ENCODE measurements at places on chromosomes 5 and 9. TPM values are rescaled to one million over a fixed set of nuclear protein-coding genes. Genes with fewer than 3 reads are reported as not detected.

- H3K36me3 ChIP-seq, result no peaks in the 10 kb centered on the region
- DNase-seq, result peak; percentile 86
- peaks cover 3% of the 10 kb centered on the region for H3K4me1 ChIP-seq
- no peaks in the 10 kb centered on the region for H3K27me3 ChIP-seq
Measured at GRCh38 chr5:96336351-96336985, 96.6 kb downstream of the PCSK1 start.

DNA sequence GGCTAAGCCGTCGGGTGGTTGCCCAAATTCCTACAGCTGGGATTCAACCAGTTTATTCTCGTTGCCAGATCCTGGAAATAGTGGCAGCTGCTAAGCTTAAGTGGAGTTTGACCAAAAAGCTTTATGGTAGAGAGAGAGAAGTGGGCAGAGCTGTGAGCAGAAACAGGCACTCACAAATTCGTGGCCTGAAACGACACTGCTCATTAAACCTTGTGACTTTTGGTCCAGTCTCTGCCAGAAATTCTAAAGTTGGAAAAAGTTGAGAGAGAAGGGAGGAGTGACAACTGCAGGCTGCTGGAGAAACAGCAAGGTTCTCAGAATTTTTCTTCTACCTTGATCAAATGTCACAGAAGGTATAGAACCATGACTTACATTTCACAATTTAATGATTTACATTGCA, 131.5 kb downstream of the MTX3 start:
- peaks cover 5% of the 10 kb centered on the region for H3K27me3 ChIP-seq
- no peak overlapping the region for H3K4me3 ChIP-seq
- no peak for DNase-seq
- H3K36me3 ChIP-seq, result no peaks in the 10 kb centered on the region

- H3K4me1 ChIP-seq, result no peaks in the 10 kb centered on the region
- no peaks in the 10 kb centered on the region for H3K36me3 ChIP-seq
- no peak overlapping the region for H3K4me3 ChIP-seq
- no peak overlapping the region for H3K27ac ChIP-seq
Measured at GRCh38 chr5:127580731-127581130, 63.3 kb downstream of the PRRC1 start.

GRCh38 chr9:75265525-75265972, 177.2 kb downstream of the OSTF1 start:
- no peak overlapping the region for H3K27ac ChIP-seq
- DNase-seq, result peak; percentile 57
- no peaks in the 10 kb centered on the region for H3K27me3 ChIP-seq
- H3K36me3 ChIP-seq, result no peaks in the 10 kb centered on the region

GRCh38 chr9:101139082-101139481, 110.6 kb downstream of the PLPPR1 start:
- no peaks in the 10 kb centered on the region for H3K4me1 ChIP-seq
- no peak overlapping the region for H3K4me3 ChIP-seq
- H3K36me3 ChIP-seq, result no peaks in the 10 kb centered on the region
- no peak overlapping the region for H3K27ac ChIP-seq

DNA sequence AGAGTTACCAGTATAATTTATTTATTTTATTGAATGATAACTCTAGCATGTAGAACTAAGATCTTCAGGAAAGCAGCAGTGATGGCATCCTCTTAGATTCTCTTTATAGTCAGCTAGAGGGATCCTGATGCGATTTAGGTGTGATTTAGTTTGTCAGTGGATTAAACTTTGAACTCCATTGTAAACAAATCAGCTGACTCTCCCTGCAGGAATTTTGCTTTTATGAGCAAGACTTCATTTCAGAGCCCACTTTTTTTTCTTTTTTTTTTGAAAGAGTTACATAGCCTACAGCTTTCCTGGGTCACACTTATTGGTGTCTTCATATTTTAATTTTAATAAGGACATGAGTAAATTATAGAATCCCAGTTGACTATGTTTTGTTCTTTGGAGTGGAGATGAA, 93.8 kb upstream of the SEMA6A start:
- H3K27me3 ChIP-seq, result no peaks in the 10 kb centered on the region
- DNase-seq, result no peak
- H3K4me1 ChIP-seq, result no peaks in the 10 kb centered on the region
- no peak overlapping the region for H3K27ac ChIP-seq
- H3K4me3 ChIP-seq, result no peak overlapping the region

Gene OR13D1
- not detected for total RNA-seq

GRCh38 chr5:138946241-138946623, 71.1 kb upstream of the LRRTM2 start:
- H3K4me1 ChIP-seq, result peaks cover 3% of the 10 kb centered on the region
- H3K36me3 ChIP-seq, result peaks cover 6% of the 10 kb centered on the region
- H3K4me3 ChIP-seq, result no peak overlapping the region
- no peaks in the 10 kb centered on the region for H3K27me3 ChIP-seq

DNA sequence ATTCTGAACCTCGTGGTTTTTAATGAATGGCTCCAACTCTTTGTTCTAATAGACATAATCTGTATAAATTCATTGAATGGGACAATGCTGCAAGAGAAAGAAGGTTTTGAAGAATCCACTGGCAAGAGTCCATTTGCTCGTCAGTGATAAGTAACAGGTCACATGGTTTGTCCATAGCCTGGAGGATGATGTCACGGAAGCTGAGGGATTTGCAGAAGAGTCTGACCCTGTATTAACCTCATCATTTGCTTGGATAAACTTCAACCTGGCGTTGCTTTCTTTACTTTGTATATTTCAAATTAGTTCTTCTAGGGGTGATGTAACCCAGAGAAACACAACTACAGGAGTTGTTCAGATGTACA, 197.4 kb downstream of the GAS1 start:
- no peaks in the 10 kb centered on the region for H3K4me1 ChIP-seq
- DNase-seq, result peak; percentile 89
- H3K36me3 ChIP-seq, result no peaks in the 10 kb centered on the region
- no peak overlapping the region for H3K27ac ChIP-seq
- H3K27me3 ChIP-seq, result no peaks in the 10 kb centered on the region

DNA sequence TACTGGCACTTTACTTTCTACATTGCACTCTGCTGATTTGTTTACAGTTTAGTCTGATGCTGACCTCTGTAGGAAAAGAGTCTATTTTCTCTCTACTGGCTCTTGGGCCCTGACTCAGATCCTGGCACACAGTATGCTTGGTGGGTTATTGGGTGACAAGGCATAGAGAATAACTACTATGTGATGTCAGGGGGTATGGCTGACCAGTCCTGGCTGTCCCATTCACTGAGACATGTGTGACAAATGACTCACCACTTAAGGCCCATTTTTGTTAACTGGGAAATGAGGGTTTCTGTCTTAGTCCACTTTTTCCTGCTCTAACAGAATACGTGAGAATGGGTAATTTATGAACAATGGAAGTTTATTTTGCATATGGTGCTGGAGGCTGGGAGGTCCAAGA, 66.4 kb downstream of the DAPK1 start:
- no peak overlapping the region for H3K27ac ChIP-seq
- H3K4me3 ChIP-seq, result no peak overlapping the region
- no peaks in the 10 kb centered on the region for H3K36me3 ChIP-seq
- DNase-seq, result no peak
- H3K4me1 ChIP-seq, result no peaks in the 10 kb centered on the region

GRCh38 chr9:4798281-4799032, 5.7 kb downstream of the RCL1 start:
- no peak overlapping the region for H3K4me3 ChIP-seq
- H3K36me3 ChIP-seq, result no peaks in the 10 kb centered on the region
- no peak for DNase-seq
- H3K27me3 ChIP-seq, result no peaks in the 10 kb centered on the region
- no peaks in the 10 kb centered on the region for H3K4me1 ChIP-seq
- H3K27ac ChIP-seq, result no peak overlapping the region

DNA sequence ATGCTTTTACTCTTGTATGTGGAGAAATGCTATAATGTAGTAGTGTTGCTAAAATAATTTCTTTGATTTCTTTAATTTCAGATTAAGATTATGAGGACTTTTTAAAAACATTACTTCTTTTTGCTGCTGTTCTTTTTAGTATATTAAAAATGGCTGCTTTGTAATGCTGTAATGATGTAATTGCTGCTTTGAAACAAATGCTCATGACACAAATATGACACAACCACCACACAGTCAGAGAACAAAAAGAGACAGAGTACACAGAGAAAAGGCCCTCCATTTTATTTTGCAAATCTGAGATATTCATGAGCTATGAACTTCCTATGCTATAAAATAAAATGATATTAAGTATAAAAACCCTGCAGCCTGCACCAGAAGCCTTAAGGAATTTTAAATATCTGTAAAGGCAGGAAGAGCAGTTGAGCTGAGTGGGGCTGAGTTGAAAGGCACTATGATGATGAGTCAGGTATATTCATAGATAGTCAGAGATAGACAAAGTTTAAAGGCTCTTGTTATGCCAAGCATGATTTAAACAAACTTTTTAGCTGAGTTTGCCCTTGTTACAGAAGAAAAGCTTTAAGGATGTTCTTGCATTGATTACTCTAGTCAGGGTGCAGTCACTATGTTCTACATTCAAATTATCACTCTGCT, 5.1 kb upstream of the POU5F2 start:
- no peak overlapping the region for H3K4me3 ChIP-seq
- no peaks in the 10 kb centered on the region for H3K27me3 ChIP-seq
- peak; percentile 61 for DNase-seq
- no peaks in the 10 kb centered on the region for H3K36me3 ChIP-seq

Gene ENDOG
- total RNA-seq, result 15.5 TPM

DNA sequence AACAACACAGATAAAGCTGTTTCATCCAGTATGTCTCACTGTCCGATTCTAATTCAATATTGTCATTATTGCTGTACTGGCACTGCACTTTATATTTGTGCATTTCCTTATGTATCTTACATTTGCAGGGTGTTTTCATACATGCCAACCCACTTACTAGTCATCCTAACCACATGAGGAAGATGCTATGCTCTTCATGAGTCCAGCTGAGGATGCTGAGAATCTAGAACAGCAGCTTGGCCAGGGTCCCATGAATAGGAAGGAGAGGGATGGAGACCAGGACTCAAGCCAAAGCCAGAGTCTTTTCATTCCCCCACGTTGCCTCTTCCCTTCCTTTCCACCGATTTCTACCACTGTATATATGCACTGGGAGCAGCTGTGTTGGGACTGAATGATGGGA, 292.8 kb upstream of the KLF4 start:
- no peaks in the 10 kb centered on the region for H3K36me3 ChIP-seq
- H3K4me3 ChIP-seq, result no peak overlapping the region
- H3K4me1 ChIP-seq, result peaks cover 10% of the 10 kb centered on the region
- peak; percentile 31 for DNase-seq

Gene ADAMTS19
- 0.33 TPM for total RNA-seq

Gene OCLN
- 2.3 TPM for total RNA-seq

Gene GPBP1
- 82.1 TPM for total RNA-seq

Gene SPATA31A3
- not detected for total RNA-seq

DNA sequence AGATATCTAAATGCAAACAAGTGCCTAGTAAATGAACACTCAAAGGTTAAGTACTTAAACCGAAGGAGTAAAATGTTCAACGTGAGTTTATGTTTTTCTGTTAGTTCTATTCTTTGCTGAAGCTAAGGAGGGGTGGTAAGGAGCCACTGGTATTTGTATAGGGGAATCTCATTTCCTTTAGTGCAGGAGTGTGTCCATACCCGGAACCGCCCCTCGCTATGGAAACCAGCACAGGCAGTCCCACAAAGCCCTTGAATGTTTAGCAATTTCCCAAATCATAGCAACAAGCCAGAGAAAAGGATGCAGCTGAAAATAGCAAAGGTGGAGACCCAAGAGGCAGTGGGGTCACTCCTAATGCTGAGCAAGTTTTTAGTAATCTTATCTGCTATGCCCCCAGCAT, 78.8 kb upstream of the STK32A start:
- no peaks in the 10 kb centered on the region for H3K27me3 ChIP-seq
- no peaks in the 10 kb centered on the region for H3K36me3 ChIP-seq
- H3K27ac ChIP-seq, result no peak overlapping the region
- no peak overlapping the region for H3K4me3 ChIP-seq
- DNase-seq, result no peak

DNA sequence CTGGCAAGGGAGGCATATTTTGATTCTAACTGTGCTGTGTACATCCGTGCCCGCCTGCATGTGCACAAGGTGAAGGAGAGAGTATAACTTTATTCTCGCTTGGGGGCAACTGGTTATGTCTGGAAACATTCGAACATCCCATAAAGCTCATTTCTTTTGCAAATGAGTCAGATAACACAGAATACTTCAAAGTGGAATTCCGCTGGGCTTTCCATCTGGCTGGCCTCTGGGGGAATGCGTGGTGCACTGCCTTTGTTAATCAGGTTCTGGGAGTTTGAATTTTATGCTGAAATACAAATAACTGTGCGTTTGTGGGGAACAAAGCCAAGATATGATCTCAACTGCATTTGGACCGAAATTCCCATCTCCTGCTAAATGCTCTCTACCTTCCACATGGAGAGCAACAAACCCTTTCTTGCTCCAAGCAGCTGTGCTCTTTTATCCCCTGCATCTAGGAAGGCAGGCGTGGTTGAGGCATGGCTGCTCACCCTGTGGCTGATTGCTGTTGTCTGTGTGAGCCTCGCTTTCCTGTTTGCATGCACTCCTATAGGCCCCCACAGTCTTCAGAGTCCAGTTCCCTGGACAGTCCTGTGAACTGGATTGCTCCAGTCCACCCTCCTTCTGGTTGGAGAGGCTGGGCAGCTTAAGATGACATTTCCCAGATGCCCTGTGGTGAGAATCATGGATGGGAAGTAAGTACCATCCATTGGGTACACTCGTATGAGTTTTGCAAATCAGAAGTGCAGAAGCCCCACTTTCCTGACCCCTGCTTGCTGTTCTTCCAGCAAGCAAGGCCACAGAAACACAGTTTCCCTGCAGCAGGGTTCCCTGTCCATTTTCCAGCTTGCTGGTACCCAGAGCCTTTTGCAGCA, 82.9 kb upstream of the ALDH1B1 start:
- no peaks in the 10 kb centered on the region for H3K4me1 ChIP-seq
- no peak overlapping the region for H3K27ac ChIP-seq
- H3K36me3 ChIP-seq, result no peaks in the 10 kb centered on the region
- H3K4me3 ChIP-seq, result no peak overlapping the region

Gene GALNT12
- total RNA-seq, result 18.2 TPM

Gene RNF183
- total RNA-seq, result not detected

GRCh38 chr5:133368916-133369783, 243.2 kb downstream of the FSTL4 start:
- DNase-seq, result no peak
- H3K4me3 ChIP-seq, result no peak overlapping the region
- no peak overlapping the region for H3K27ac ChIP-seq
- H3K27me3 ChIP-seq, result peaks cover 3% of the 10 kb centered on the region

DNA sequence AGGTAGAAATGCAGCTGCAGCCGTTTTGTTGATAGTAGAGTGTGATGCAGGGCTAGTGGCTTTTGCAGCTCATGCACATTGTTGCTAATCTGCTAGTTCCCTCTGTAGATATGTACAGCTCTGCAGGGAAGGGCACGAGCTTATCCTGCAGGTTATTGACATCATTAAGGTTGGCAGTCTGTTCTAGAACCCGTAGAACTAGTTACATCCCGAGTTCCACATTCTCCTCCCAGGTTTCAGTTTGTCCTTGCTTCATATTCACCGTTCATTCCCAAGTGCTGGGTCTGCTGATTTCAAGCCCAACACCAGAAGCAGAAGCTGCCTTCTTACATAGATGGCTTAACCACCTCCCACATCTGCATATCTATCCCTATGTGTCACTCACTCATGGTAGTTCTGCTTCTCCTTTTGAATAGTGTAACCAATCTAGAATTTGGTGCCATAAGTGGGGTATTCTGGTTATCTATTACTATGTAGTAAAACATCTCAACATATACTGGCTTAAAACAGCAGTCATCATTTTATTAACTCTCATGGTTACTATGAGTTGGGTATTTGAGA, 38.1 kb downstream of the CRHBP start:
- no peaks in the 10 kb centered on the region for H3K27me3 ChIP-seq
- no peaks in the 10 kb centered on the region for H3K36me3 ChIP-seq
- no peak overlapping the region for H3K27ac ChIP-seq

Data from fibroblast of lung (primary cell).